ENCODE measurements at places on chromosomes 7 and 10. TPM values are rescaled to one million over a fixed set of nuclear protein-coding genes. Genes with fewer than 3 reads are reported as not detected.

GRCh38 chr10:5670662-5671375, 4.4 kb upstream of the ASB13 start:
- no peak for DNase-seq

The PRLHR gene
- not detected for total RNA-seq

GRCh38 chr7:94883616-94884015, 23.8 kb upstream of the PPP1R9A start:
- DNase-seq = no peak

DNA sequence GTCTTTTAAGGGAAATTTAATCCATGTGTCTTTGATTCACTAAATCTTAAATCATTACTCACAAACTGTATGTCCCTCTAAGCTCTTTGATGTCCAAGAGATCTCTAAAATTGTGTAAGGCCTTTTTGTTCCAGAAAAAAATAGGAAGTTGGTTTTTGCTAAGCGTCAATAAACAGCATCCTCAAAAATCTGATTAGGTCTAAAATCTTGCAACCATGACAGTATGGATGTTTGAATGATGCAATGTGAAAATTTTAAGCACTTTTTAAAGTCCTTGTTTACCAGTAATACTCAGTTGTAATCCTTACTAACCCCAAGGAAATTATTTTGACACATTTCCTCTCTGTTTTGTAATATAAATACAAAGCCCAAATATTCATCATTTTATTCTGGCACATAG, 6.8 kb downstream of the MET start:
- no peak for DNase-seq

DNA sequence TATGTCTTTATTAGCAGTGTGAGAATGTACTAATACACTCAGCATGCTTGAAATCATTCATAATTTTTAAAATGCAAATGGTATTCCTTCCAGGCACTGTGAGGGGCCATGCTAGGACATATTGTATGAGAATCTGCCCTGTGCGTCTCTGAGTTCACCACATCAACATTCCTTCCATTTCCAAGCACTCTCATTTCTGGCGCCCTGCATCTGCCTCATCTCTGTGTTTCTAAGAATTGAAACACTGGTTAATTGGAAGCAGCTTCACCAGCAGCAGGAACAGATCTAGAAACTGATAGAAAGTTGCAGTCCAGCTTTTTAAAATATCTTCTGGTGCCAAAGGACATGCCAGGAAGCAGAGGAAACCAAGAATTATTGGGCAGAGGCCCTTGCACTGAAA, 555.9 kb upstream of the DPP6 start:
- DNase-seq = no peak

The CPED1 gene
- 18.1 TPM for total RNA-seq

The CYP2E1 gene
- 1.2 TPM for total RNA-seq

DNA sequence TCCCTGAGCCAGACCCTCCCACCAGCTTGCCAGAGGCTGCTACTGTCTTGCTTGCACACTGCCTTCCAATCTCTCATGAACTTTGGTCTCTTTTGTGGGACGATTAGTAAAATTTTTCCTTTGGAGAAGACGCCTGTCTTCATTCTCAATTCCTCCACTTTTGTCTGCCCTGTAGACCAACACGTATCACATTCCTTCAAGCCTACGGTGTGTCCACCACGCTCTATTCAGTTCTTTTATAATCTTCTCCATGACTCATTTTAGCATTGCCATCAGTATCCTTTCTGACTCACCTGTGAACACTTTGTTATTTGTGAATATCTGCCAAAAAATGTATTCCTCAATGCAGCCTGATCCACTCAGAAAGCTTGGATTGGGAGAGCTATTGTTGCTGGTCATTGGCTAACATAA, 1.4 kb downstream of the GIMAP5 start:
- peak; percentile 87 for DNase-seq

DNA sequence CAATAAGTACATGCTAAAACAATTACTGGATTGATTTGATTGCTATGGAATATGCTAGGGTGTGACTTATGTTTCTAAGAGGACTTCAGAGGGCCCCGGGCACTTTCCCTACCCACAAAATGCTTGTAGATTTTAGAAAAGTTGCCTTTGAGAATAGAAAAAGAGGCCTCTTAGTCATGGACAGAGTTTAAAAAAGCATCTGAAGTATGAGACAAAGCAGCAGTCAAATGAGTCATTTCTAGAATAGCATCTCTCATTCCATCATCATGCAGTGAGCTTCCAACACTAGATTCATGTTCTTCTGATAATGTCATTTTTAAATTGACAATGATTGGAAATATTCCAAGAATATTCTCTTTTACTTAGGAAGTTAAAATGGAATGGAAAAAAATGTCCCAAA, 675.1 kb upstream of the PCDH15 start:
- peak; percentile 35 for DNase-seq

DNA sequence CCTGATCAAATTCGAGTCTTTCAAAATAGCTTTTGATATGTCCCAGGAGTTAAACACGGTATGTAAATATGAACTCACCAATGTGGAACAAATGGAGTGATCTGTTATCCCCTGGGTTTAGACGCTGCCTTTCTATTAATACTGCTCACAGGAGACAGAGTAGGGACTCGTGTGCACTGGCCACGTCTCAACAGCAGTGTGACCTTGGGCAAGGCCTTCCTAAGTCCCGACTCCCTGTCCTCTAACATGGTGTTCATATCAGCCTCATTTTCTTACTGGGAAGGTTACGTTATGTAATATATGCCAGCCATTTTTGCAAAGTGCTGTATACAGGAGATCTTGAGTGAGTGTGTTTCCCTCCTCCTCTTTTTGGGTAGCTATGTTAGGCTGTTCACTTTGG, 1.8 kb downstream of the WDR37 start:
- DNase-seq = no peak

GRCh38 chr7:1458683-1459511, at the start of gene MICALL2:
MICALL2 (minus strand) TSS chr7:1459470; CDS start chr7:1459326, 144 bp downstream.
- DNase-seq = peak; percentile 89

The TLL2 gene
- 0.05 TPM for total RNA-seq

DNA sequence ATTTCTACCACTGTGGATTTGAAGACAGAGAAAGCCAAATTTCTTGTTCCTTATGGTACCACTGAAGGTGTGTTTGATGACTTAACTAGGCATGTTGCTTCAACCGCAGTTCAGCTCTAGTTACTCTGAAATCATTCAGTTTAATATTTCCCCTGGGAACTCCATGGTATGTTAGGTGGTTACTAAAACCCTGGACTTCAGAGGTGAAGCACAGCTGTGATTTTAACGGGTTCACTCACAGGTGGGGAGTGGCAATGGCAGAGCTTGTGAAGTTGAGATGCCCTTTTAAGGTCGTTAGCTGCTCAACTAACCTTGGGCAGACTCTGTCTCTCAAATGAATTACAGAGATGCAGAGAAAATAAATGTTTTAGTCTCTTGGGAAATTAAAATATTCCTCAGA, 163.6 kb upstream of the PHYHIPL start:
- no peak for DNase-seq

- DNase-seq = peak; percentile 40
Observed at GRCh38 chr7:129343099-129343700, 91.0 kb upstream of the STRIP2 start.

GRCh38 chr10:46232084-46232483, 54.7 kb upstream of the ANTXRL start:
- DNase-seq = no peak

The EPDR1 gene
- 48.6 TPM for total RNA-seq

DNA sequence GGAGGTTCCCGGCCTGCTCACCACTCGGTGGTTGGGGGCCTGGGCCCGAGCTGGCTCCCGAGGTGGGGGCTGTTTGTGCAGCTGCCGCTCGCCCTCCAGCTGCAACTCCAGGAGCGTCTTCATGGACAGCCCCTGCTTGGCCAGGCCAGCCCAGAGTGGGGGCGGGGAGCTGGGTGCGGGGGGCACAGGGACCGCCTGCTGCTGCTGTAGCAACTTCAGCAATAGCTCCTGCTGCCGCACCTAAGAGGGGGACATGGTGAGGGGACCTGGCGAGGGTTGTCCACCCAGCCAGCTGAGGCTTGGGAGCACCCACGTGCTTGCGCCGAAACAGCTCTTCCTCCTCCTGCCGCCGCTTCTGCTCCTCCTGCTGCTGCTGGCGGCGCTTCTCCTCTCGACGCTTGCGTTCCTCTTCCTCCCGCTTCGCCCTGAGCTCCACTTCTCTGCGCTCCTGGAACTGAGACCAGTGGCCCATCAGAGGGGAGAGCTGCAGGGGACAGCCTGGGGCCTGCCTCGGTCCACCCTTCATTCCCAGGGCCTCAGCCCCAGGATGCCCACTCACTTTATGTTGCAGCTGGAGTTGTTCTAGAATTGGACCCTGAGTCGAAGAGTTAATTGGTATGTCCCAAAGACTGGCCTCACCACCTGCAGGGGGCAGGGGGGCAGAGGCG, 9.6 kb downstream of the GNB2 start:
- DNase-seq = no peak

DNA sequence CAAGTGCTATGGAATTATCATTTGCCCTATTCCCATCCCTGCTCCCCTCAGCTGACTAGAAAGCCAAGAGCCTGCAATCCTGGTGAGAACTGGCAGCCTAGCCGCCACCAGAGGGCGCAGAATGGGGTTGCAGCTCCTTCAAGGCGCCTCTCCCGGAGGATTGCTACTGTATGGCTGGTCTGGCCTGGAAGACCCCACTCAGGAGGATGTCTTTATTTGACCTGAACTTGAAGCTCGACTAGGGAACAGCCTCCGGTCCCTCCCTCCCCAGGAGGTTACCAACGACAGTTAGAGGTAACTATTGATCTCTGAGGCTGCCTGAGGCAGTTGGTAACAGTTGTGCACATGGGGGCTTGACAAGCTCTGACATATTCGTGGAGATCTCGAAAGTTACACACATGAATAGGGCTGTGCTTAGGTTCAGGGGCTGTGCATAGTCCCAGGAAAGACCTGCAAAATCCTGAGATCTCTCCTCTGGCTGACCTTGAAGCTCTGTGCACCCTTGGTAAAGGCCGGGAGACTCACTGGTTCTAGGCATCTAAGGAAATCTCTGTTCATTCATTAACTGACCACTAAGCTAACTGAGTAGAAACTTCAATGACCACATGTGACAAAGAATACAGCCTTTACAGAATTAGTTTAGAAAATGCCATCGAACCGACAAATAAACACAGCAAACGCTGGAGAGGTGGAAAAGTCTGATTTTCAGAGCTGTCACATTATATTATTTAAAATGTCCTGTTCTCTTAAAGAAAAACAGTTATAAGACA, 65.7 kb downstream of the TSPAN12 start:
- peak; percentile 65 for DNase-seq

The ERVW-1 gene
- total RNA-seq = not detected

The THNSL1 gene
- 9.6 TPM for total RNA-seq

The MAD1L1 gene
- total RNA-seq = 184 TPM

- no peak for DNase-seq
Observed at GRCh38 chr7:17991866-17992648, 35.6 kb downstream of the PRPS1L1 start.

Data from HT1080 (cell line).